ENCODE measurements at places on chromosomes 2 and 18.

- DNase-seq = no peak
Observed at GRCh38 chr2:207836521-207837133, 66.9 kb upstream of the FZD5 start.

- no peak for DNase-seq
Observed at GRCh38 chr2:69612200-69612599, 31.3 kb downstream of the AAK1 start.

GRCh38 chr2:40249577-40249976, 202.3 kb downstream of the SLC8A1 start:
- no peak for DNase-seq

- no peak for DNase-seq
Observed at GRCh38 chr2:201904538-201905420, 98.4 kb downstream of the CDK15 start.

- DNase-seq = no peak
Observed at GRCh38 chr2:85865539-85866164, 23.1 kb downstream of the ST3GAL5 start.

DNA sequence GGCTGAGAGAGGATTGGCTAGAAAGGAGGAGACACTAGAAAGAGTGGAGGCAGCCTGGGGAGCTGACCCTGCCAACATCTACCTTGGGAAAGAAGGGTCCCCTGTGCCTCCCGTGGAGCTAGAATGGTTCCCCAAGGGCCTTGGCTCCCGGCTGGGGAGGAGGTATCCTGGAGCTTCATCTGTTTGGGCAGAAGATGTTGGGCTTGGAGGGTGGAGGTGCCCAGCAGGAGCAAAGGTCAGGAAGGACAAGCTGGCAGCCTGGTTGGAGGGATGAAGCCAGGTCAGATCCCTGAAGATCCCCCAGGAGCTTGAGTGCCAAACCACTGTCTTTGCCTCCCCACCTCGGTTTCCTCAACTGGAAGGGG, 2.9 kb downstream of the ATP6V1B1 start:
- DNase-seq = no peak

DNA sequence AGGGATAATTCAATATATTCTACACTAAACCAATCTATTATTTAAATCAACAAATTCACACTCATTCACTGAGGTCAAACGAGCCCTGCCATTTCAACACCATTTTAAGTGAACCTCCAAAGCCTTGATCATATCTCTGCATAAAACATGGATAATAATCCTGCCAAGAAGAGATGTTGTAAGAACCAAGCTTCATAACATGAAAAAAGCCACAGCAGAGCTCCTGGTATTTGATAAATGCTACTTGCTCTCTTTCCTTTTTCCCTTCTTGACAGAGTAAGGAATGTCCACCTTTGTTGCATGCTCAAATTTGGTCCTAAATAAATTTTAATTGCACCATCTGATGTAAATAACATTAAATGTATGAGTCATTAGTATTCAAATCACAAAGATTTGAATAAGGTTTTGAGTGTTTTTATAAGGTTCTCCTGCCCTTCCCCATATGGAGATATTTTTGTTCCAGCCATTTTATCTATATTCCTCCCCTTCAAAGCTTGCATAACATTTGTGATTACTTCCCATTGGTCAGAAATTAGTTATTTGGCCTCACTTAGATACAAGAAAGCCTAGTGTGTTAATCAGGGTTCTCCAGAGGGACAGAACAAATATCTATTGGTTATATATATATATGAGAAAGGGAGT, 318.8 kb downstream of the RND3 start:
- no peak for DNase-seq

- DNase-seq = no peak
Observed at GRCh38 chr2:38073211-38074057, 2.5 kb downstream of the CYP1B1 start.

- DNase-seq = no peak
Observed at GRCh38 chr2:62465741-62466502, 40.1 kb downstream of the TMEM17 start.

DNA sequence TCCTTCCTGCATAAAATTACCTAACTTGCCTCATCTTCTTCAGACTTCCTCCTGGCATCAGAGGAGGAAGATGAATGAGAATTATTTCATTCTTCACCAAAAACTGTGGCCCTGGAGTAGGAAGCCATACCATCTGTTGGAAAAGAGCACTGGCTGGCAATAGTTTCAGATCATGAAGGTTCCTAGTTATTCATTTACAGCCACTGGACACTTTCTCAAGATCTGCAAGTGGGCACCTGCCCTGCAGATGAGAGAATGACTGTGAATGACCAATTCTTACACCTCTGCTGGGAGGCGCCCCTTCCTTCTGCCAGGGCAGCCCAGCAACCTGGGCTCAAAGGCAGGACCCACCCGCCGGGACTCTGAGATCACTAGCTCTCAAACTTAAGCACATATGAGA, 13.0 kb downstream of the DIPK1C start:
- DNase-seq = no peak

- no peak for DNase-seq
Observed at GRCh38 chr18:519019-519879, 18.7 kb upstream of the COLEC12 start.

DNA sequence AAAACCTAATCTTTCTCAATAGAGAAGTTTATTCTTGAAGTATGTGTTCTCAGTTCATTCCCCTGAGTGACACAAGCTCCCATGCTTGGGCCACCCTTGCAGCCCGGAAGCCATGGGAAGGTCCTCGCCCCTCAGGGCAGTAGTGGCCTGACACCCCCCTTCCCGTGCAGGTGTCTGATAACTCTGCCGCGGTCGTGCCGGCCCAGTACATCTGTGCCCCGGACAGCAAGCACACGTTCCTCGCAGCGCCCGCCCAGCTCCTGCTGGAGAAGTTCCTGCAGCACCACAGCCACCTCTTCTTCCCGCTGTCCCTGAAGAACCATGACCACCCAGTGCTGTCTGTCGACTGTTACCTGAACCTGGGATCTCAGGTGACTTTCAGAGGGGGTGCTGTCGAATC, 32.4 kb downstream of the NTSR2 start:
- DNase-seq = no peak

GRCh38 chr18:47847635-47848034, 82.8 kb downstream of the SMAD2 start:
- no peak for DNase-seq

- no peak for DNase-seq
Observed at GRCh38 chr2:32011485-32011960, 715 bp upstream of the MEMO1 start.

- DNase-seq = no peak
Observed at GRCh38 chr18:8287196-8287885, 321.9 kb upstream of the RAB12 start.

- no peak for DNase-seq
Observed at GRCh38 chr18:29501952-29502351, 1325.0 kb upstream of the CDH2 start.

DNA sequence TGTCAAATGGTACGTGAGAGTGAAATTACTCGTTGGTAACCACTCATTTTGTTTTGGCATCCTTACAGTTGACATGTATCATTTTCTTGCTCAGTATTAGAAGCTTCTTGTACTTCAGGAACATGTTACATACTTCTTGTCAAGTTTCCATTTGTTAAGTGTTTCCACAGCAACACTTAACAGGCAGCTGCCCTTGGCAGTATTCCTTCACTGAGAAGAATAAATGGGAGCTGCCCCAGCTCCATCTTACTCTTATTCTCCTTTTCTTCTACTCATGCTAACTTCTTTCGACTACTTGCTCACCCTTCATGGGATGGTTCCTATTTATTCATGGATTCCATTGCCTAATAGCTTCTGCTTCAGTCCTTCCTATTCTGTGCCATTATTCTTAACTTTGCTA, 60.1 kb upstream of the TUBA3E start:
- DNase-seq = no peak

DNA sequence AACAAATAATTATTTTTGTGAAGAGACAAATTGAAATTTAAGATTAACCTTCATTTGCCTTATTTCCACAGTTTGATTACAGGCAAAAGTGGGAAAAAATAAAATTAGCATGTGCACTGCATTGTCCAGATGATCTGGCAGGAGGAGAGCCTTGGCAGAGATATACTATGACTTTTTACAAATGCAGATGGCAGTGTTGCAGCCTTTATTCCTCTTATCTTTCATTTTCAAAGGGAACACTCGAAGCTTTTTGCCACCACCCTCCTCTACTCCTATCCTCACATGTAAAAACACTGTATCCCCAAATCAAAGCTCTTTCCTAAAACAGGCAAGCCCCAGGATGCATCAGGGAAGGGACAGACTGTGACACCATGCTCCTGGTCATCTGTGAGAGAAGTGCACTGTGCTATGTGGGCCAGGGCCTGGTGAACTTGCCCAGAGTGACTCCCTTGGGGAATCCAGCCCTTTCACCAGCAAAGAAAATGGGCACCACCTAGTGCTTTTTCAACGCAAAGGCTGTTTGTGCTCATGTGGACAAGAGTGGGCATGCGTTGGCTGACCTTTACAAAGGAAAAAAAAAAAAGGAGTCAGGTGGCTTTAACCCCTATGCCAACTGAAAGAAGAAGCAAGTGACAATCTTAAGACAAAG, 74.7 kb upstream of the ETAA1 start:
- no peak for DNase-seq

- DNase-seq = no peak
Observed at GRCh38 chr2:55134316-55134706, 84.1 kb upstream of the RTN4 start.

DNA sequence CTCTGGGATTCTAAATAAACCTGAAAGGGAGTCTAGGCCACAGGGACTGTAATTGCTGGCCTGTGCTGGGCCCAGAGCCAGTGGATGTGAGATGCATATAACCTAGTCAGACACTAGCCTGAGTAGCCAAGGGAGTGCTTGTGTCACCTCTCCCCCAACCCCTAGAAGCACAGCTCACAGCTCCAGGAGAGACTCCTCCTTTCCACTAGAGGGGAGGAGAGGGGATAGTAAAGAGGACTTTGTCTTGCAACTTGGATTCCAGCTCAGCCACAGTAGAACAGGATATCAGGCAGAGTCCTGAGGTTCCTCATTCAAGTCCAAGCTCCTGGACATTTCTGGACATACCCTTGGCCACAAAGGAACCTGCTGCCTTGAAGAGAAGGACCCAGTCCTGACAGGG, 18.4 kb upstream of the EVA1A start:
- DNase-seq = no peak

- no peak for DNase-seq
Observed at GRCh38 chr2:11746807-11747459, 501 bp downstream of the LPIN1 start.

DNA sequence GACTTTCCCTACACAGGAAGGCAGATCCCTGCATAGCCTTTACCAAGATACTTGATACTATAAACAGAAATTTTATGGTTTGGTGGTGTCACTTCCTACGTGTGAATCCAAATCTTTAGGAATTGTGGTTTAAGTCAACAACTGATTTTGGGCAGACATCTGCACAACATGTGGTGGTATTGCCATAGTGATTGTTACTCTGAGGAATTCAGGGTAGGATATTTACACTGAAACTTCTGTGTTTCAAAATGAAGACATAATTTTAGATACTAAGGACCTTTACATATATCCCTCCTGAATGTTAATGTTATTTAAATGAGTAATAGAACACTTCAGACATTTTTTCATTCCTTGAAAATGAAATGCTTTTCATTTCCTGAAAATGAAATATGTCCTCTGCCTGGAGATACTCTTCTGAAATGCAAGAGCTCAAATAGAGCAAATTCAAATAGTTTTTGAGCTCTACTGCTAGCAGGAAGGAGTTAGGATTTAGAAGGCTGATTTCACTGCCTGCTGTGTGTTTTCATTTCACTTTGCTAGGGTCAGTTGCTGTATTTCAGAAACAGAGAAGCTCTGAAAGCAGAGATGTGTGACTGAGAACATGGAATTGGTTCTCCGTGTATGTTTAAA, 77.2 kb downstream of the MDH1 start:
- DNase-seq = no peak

DNA sequence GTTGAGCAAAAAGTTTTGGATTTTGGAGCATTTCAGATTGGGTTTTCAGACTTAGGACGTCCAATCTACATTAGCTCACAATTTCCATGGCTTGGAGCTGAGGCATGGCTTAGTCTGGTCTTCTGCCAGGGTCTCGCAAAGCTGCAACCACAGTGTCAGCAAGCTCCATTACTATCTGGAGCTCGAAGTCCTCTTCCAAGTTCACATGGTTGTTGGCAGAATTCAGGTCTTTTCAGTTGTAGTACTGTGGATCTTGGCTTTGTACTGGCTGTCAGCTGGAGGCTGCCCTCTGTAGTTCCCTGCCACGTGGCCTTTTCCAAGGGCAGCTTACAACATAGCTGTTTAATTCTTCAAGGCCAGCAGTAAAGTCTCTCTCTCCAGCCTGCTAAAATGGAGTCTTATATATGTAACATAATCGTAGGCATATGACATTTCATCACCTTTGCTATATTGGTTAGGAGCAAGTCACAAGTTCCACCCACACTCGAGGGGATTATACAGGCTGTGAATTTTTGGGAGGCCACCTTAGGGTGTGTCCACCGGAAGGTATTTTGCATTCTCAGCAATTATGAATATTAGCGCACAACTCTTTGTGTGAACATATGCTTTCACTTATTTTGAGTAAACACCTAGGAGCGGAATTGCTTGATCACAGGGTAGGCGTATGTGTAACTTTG, 41.5 kb upstream of the EPC2 start:
- no peak for DNase-seq

- no peak for DNase-seq
Observed at GRCh38 chr2:25939257-25939668, 43.0 kb downstream of the KIF3C start.
